LoVo (cell line): ENCODE measurements at places on chromosomes 1 and 21.

GRCh38 chr1:11062965-11063401, 3.2 kb upstream of the SRM start:
- no peak for DNase-seq

- DNase-seq, result no peak
Observed at GRCh38 chr1:234477386-234478151, 1.4 kb downstream of the TARBP1 start.

DNA sequence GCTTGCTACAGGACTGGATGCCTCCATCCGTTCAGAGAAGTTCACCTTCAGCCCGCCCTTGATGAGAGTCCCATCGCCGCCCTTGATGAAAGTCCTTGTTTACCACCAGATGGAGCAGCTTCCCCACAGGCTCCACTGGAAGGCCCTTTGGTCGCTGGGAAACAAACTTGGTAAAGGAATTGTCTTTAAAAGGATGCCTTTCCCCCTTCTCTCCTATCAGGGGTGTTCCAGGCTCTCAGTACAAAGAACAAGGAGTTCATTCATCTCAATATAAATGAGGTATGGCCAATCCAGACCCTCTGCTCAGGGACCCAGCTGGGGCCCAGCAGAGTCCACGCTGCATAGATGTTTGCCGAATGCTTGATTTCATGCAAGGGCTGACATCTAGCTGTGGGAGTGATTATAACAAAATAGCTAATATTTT, 50.8 kb downstream of the CAPN9 start:
- DNase-seq, result peak; percentile 48

GRCh38 chr1:47469390-47469759, 31.5 kb downstream of the FOXD2 start:
- no peak for DNase-seq

DNA sequence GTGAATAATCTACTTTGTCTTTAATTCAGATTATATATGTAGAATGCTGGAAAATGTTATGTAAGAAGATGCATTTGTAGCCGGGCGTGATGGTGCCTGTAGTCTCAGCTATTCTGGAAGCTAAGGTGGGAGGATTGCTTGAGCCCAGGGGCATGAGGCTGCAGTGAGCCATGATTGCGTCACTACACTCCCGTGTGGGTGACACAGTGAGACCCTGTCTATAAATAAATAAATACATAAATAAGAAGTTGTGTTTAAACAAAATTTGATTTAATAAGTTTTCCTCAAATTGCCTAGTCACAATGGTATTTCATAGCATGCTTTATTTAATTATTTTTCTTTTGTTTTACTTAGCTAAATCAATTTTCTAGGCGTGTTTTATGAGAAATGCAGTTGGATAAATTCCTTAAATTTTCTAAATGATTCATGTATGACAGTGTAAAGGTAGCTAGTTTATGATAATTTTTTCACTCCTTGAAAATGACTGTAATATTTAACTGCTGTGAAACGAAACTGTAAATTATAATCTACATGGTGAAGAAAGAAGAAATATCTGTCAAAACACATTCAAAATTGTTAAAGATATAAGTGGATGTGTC, 232.6 kb downstream of the SRGAP2C start:
- DNase-seq, result no peak

GRCh38 chr1:37448691-37449417, 25.5 kb upstream of the ZC3H12A start:
- DNase-seq, result no peak
